CD4-positive, CD25-positive, alpha-beta regulatory T cell (primary cell): ENCODE measurements at places on chromosomes 4 and X.

GRCh38 chrX:11739776-11740175, 18.3 kb upstream of the MSL3 start:
- DNase-seq: no peak

GRCh38 chrX:71629467-71629866, 11.2 kb upstream of the CXCR3 start:
- no peak for DNase-seq

GRCh38 chr4:25827373-25827772, 35.4 kb downstream of the SEL1L3 start:
- no peak for DNase-seq

- DNase-seq: no peak
These were observed 55.8 kb upstream of the SHOX start for GRCh38 chrX:574830-575229.

DNA sequence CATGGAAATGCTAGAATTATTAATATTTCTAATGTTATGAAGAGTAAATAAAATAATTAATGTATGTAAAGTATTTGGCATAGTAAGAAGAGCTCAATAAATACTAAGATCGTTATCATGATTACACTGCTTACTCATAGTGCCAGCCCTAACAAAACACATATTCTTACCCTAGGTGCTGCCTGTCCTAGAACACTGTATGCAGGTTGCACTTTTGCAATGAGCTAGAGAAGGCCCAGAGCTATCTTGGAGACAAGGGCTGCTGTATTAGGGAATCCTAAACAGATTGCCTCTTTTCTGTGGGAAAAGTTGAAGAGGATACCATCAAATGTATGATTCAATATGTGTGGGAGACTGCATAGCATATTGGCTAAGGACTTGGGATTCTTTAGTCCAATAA, 48.0 kb upstream of the TMEM164 start:
- no peak for DNase-seq

- no peak for DNase-seq
These were observed 7.8 kb upstream of the FAM149A start for GRCh38 chr4:186096681-186097165.

GRCh38 chr4:103424853-103425252, 226.7 kb upstream of the CENPE start:
- DNase-seq: no peak

GRCh38 chr4:180057299-180057721, 2185.9 kb upstream of the TENM3 start:
- no peak for DNase-seq

DNA sequence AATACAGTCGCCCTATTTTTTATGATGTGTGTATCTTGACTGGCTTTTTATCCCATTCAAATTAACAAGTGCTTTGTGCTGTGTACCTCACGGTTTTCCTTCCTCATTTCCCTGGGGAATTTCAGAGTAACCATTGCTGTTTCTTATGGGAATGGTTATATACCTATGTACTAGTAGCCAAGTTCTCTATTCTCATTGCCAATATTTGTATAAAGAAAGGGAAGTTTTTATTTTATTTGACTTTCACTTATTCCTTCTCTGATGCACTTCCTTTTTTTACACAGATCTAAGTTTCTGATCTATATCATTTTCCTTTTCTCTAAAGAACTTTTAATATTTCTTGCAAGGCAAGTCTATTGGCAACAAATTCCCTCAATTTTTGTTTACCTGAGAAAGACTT, 181.3 kb downstream of the SOWAHB start:
- no peak for DNase-seq

- DNase-seq: no peak
These were observed 32.9 kb upstream of the PDGFC start for GRCh38 chr4:157004279-157005161.

GRCh38 chr4:156933633-156934258, 37.9 kb downstream of the PDGFC start:
- no peak for DNase-seq

DNA sequence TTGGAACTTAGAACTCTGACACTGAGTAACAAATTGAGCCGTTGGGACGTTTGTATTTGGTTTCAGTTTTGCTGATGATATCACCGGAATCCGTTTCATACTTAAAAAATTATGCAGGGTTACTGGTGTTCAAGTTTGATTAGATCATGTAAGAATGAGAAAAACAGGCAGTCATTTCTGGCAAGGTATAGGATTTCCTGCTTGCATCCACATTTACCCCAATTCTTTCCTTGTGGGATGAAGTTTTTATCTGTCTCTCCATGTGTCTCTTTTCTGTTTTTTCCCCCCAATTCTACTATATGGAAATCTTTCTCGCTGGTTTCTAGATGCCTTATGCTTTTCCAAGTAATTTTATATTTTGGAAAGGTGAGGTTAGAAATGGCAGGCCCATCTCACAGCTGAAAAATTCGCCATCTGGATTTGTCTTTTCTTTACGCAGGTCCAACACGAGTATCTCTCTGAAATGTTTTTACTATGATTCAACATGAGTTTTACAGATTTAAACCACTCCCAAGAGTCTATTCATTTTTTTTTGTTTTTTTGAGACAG, 197.9 kb downstream of the SHOX start:
- no peak for DNase-seq

DNA sequence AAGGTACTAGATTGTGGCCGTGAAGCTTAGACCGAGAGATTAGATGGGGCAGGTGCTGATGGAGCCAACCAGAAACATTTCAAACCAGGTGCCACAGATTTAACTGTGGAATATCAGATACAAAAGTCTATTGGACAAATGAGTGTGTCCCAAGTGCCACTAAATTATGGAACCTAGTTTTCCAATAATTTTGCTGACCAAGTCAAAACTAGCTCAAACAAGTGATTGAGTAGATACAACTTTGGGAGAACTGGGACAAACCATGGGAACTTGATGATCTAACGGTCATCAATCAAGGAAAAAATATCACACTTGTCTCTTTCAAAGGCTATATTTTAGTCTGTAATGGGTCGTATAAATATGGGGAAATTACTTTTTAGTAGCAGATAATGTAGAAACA, 562.9 kb downstream of the KCNIP4 start:
- no peak for DNase-seq

GRCh38 chrX:124507246-124507645, 160.9 kb downstream of the SH2D1A start:
- no peak for DNase-seq

DNA sequence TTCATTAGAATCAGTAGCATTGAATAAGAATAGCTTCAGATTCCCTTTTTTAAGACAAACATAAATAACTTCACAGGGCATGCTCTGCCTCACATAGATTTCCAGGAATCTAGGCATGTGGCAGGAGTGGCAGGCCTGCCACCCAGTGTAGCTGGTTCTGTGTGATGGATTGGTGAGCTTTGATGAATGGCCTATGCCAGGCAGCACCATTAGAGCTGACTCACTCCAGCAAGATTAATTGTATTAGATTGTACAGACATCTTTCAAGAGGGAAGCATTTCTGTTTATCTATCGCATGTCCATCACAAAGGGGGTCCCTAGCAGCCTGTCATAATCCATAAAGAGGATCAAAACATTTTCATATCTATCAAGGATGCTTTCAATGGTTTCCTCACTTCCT, 71.9 kb downstream of the NAA11 start:
- DNase-seq: no peak

- no peak for DNase-seq
These were observed 299.1 kb upstream of the TBX22 start for GRCh38 chrX:79715448-79715847.

DNA sequence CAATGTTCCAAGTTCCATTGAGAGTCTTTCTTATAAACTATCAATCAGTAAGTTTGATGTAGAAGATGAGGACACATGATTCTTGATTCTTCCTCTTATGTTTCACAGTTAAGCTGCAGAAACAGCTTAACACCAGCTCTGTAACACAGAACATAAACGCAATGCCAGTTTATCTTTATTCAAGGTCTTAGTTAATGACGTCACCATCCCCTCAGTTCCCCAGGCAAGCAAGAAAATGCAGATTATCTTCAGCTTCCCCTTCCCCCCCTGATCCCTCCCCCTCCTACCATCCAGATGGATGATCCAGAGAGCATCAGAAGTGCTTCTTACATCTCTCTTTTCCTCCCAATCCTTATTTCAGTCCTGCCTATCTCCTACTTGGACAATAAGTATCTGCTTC, 4.4 kb upstream of the SH3RF1 start:
- DNase-seq: no peak

DNA sequence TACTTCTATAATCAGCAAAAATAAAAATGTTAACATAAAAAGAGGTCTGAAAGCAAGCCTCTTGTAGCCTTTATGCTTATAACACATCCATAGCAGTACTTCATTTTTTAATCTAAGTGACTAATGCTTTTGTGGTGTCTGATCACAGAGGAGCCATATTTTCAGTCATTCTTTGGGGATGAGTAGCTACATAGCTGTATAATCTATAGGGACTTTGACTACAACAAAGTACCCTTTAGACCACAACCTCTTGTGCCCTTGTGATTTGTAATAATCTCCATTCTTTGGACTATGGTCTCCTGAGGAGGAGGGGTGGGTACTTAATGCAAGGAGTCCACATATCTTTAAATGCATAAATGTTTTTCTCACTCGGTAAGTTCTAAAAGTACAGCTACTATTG, 9.6 kb downstream of the DRP2 start:
- no peak for DNase-seq

DNA sequence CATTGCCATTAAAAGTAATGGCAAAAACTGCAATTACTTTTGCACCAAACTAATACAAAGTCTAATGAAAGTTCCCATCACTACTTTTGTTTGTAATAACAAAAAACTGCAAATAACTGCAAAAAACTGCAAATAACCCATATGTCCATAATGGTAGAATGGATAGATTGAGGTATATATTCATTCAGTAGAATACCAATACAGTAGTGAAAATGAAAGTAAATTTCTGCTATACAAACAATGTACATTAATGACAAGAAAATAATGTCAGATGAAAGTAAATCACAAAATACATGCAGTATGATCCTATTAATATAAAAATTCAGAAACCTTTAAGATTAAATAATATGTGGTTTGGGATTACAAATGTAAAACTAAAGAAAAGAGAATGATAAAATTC, 41.3 kb upstream of the CEP135 start:
- DNase-seq: no peak

DNA sequence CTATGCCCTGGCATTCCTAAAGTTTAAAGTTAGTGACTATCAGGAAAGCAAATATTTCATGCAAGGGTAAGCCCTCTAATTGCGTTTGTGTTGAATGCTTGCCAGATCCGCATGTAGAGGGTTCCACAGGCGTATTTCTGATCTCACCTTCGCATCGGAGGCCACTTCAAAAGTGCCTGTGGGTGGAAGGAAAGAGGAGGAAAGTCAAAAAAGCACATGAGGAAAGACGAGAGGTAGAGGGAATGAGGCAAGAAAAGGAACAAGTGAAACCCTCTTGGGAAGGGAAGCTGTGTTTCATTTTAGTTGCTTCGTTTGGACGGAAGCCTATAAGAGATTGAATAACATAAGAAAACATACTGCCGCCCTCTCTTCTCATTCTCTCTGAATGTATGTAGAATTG, 628.8 kb downstream of the SPRY1 start:
- DNase-seq: no peak

DNA sequence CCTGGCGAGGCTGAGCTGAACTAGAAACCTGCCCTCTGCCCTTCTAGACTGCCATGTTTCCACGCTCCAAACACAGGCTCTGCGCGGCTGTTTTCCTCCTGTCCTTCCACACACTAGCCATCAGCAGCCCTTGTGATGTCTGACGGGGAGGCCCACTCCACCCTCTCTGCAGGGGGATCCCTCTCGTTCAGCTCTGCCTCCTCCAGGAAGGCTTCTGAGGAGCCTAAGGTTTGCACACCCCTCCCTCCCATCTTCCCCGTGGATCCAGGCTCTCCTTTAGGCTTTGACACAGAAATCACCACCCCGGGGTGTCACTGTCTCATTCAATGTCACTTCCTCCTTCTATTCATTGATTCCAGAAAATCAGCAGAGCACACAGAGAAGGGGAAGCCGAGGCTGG, 38.6 kb upstream of the CRMP1 start:
- DNase-seq: no peak

DNA sequence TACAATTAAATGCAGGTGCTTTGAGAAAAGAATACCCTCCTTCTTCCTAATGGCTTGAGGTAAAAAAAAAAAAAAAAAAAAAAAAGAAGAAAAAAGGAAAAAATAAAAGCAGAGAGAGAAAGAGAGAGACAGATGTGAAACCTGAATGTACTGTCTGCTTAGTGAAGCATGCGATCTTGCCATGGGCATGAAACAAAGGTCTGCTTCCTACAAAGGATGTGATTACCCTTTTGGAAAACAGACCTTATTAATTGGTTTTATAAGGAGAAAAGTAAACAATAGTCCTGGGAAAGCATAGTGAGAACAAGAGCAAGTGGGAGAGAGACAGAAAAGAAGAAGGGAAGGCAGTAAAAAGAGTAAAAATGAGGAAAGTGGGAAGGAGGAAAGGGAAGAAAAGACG, 526.1 kb upstream of the PABPC4L start:
- no peak for DNase-seq

DNA sequence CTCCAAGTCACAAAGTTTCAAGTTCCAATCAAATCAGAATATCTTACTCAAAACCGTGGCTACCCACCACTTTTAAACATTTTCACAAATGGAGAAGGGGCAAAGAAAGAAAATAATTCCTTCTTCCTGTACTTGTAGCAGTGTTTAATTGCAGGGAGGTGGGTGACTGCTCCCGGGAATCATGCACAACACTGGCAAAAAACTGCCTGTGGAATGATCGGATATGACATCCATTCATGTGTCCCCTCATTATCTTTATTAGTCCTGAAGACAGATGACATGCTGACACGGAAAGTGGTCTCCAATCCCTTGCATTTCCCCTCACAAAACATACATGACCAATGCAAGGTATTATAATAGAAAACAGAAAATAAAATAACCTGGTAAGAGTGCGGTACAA, 2.0 kb downstream of the TSPAN5 start:
- no peak for DNase-seq

- DNase-seq: no peak
These were observed 234.3 kb upstream of the HHIP start for GRCh38 chr4:144411700-144412099.
